Occipital lobe (tissue), 3 donors: ENCODE measurements at places on chromosomes 5 and 9. TPM values are rescaled to one million over a fixed set of nuclear protein-coding genes. Genes with fewer than 3 reads are reported as not detected.

PCDHB2 gene
- 14.2 TPM for total RNA-seq

COL15A1 gene
- total RNA-seq, result 12.5 TPM

SPATA31C1 gene
- not detected for total RNA-seq

CCNO gene
- 0.16 TPM for total RNA-seq

MED22 gene
- total RNA-seq, result 17.9 TPM

PANK3 gene
- total RNA-seq, result 293 TPM

PSD2 gene
- total RNA-seq, result 17.0 TPM

NSMF gene
- 35.7 TPM for total RNA-seq

IFNA2 gene
- not detected for total RNA-seq

OMD gene
- 2.5 TPM for total RNA-seq

PDCD1LG2 gene
- total RNA-seq, result 0.62 TPM

OR13F1 gene
- total RNA-seq, result not detected

NIPSNAP3A gene
- 110 TPM for total RNA-seq

TCF7 gene
- total RNA-seq, result not detected

INSL4 gene
- not detected for total RNA-seq

ECM2 gene
- total RNA-seq, result 5.6 TPM

ROR2 gene
- 0.94 TPM for total RNA-seq

ANXA2R gene
- total RNA-seq, result 0.31 TPM

GRM6 gene
- total RNA-seq, result 0.16 TPM

C5orf58 gene
- not detected for total RNA-seq

ERAP2 gene
- total RNA-seq, result 10.9 TPM

FOXD1 gene
- 0.94 TPM for total RNA-seq

C5orf52 gene
- not detected for total RNA-seq

ZNG1A gene
- total RNA-seq, result 33.2 TPM

OLFML2A gene
- 2.5 TPM for total RNA-seq

PAIP2 gene
- 111 TPM for total RNA-seq

ARPC5L gene
- total RNA-seq, result 10.1 TPM

CCL27 gene
- 0.31 TPM for total RNA-seq

RNF224 gene
- not detected for total RNA-seq

MARVELD2 gene
- 0.78 TPM for total RNA-seq

SYK gene
- total RNA-seq, result 1.9 TPM

SPOCK1 gene
- 36.7 TPM for total RNA-seq

ENTR1 gene
- total RNA-seq, result 20.1 TPM

ARL14EPL gene
- total RNA-seq, result not detected

ERMP1 gene
- 18.2 TPM for total RNA-seq

MORN5 gene
- total RNA-seq, result 1.2 TPM

MED7 gene
- total RNA-seq, result 36.3 TPM

EIF4E1B gene
- not detected for total RNA-seq

CDH9 gene
- 34.2 TPM for total RNA-seq

RBM18 gene
- total RNA-seq, result 18.1 TPM

EEIG1 gene
- total RNA-seq, result 2.7 TPM

ARHGEF39 gene
- 0.94 TPM for total RNA-seq

SLC30A5 gene
- total RNA-seq, result 63.6 TPM

JADE2 gene
- 3.7 TPM for total RNA-seq

PRDM9 gene
- total RNA-seq, result not detected

CFAP90 gene
- 2.2 TPM for total RNA-seq

SLC38A9 gene
- 101 TPM for total RNA-seq

TOMM5 gene
- 59.1 TPM for total RNA-seq

LRRC19 gene
- total RNA-seq, result not detected

OGN gene
- total RNA-seq, result 15.1 TPM

NUTM2F gene
- not detected for total RNA-seq

PCDHB10 gene
- 13.1 TPM for total RNA-seq

TSSK1B gene
- total RNA-seq, result 0.16 TPM

DMGDH gene
- 1.2 TPM for total RNA-seq
